ENCODE measurements at places on chromosomes 1 and 21.

GRCh38 chr1:45952072-45952471 lies 148.7 kb downstream of the MAST2 start:
- no peak for DNase-seq

DNA sequence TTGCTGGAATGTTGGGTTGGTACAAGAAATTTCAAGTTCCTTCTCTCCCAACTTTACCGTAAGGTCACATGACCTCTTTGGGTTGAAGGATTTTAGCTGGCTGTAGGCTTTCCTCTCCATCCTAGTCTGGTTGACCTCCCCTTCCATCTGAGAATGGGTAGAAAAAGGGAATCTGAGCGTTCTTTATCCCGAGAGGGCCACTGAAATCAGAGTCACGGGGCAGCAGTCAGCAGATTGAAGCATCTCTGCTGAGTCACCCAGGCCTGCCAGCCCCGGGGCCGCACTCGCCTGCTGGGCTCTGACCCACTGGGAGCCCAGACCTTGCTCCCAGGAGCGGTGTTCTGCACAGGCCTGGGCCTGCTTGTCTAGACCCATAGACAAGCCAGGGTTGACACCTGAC lies 31.0 kb downstream of the TMCC2 start:
- DNase-seq: no peak

DNA sequence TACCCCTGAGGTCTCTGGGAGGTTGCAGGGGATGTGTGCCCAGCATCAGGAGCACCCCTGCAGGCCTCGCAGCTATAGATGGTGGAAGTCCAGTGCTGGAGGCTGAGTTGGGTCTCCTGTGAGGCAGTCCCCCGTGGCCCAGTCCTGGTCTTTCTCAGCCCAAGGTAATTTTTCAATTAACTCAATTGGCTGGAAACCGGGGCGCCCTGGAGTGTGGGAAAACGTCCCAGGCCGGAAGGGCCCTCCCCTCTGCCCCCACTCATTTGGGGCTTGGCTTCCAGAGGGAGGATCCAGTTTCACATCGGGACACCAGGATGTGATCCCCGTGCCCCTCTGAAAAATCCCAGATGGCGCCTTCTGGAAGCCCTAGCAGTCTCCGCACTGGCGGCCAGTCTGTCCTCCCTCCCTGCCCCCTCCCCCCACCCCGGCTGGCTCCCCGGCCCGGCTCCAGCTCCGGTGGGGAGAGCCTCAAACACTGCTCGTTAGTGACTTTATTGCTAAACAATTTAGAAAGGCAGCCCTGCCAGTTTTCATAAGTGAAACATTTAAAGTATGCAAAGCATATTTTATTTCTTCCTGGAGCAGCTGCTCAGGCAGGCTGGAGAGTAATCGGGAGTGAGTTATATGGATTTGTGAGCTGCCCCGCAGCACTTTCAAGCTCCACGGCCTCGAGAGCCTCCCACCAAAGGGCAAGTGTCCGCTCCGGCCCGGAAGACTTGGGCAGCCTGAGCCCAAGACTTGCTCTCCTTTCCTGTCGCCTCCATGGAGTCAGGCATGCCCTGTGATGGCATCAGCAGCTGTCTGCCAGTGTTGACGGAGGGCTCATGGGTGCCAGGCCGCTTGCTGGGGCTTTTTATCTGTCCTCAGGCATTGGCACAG lies 208.2 kb upstream of the TMEM51 start:
- peak; percentile 43 for DNase-seq

DNA sequence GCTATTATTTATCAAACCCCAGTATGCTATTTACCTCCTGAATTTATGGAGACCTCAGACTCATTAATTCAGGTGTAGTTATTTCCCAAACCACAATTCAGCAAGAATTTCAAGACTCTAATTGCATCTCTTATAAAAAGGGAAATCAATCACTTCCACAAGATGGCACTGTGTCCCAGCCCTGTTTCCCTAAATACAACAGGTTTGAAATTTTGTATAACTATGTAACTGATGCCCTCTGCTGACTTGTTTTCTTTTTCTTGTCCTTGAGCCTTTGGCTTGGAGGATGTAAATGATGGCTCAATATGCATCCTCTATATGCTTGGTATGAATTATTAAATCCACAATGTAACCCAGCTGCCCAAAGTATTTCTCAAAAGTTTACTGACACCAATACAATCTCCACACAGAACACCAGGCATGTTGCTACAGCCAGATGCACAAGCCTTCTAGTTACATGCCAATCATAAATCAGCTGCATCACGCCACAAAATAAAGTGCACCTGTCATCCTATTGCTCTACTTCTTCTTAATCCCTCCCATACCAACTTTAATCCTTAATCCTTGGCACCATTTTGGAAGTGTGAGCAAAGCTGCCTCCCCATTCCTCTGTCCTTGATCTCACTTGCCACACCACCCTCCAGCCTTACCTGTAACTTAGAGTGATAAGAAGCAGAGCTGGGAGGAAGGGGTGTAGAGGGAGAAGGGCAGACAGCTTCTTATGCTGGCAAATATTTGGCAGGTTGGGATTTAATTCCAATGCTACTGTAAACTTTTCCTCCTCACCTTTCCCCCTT lies 9.0 kb downstream of the C1orf105 start:
- DNase-seq: peak; percentile 53

DNA sequence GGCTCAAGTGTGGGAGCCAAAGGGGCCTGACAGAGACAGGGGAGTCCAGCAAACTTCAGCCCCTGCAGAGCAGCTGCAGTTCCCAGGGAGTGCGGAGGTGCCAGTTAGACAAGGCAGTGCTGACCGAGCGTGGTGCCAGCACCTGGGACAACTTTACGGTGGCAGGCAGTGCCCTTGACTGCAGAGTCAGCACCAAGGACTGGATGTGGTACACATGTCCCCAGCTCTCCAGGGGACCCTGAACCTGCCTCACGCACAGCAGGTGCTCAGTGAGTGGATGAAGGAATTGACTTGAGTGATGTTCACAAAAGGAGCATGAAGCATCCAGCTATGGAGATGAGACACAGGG lies 296.5 kb downstream of the SIPA1L2 start:
- no peak for DNase-seq

DNA sequence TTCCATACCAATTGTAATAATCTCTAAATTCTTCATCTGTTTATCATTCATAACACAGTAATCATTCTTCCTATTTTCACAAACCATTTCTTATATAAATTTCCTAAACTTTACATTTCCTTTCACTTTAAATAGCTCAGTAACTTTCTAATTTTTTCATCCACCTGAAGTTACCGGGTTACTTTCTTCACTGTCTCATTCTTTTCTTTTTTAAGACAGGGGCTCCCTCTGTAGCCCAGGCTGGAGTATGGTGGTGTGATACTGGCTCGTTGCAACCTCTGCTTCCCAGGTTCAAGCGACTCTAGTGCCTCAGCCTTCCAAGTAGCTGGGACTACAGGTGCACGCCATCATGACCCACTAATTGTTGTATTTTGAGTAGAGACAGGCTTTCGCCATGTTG lies 41.3 kb downstream of the RERE start:
- DNase-seq: no peak

Data from colonic mucosa (tissue), 4 donors.